Kidney capillary endothelial cell (primary cell): ENCODE measurements at places on chromosomes 7 and 10.
A peak's percentile ranks its signal among the peaks of the same experiment; 100 is the strongest.

- no peak for DNase-seq
Observed at GRCh38 chr10:133401500-133401899, 7.5 kb downstream of the MTG1 start.

DNA sequence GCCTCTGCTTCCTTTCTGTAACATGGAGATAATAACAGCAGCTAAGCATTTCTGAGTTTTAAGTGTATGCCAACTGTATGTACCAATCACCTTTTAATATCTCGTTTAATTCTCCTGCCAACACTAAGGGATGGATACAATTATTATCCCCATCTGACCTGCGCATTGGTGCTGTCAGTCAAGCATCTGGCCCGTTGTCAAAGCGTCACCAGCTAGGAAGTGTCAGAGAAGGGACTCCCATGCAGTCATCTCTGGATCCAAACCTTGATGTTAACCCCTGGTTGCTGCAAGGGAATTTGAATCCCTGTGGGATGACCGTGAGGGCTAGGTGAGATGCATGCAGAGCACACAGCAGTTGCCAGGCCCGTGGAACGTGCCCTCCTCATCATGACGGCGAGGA is 506.8 kb downstream of the SDK1 start:
- no peak for DNase-seq

GRCh38 chr10:79148452-79149344 is 79.9 kb downstream of the ZMIZ1 start:
- DNase-seq, result no peak

DNA sequence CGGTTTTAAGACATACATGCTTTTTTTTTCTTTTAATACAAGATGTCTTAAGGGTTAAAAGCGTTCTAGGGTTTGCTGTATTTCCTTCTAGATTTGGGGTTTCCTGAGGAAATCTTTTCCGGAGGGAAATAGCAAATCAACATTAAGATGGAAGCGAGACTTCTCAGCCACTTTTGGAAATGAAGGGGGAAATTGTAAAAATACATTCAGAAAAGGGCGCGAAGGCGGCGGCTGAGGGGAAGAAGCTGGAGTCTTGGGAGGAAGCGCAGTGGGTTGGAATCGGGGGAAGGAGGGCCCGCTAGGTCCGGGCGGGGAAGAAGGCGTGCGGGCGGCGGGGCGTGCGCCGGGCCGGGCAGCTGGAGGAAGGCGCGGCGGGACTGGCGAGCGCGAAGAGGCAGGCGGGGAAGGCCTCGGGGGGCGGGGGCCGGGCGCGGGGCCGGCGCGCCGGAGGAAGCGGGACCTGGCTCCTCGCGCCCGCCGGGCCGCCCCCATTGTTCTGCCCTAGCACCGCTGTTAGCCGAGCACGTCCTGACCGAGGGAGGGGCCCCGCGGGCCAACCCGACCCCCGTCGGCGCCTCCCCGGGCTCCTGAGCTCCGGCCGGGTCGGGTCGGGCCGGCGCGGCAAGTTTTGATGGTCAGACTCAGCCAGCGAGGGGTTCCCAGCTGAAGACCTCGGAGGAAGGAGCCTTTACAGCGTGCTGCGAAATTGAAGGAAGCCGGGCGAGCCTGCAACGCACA is 1.5 kb upstream of the SKIDA1 start:
- DNase-seq, result peak; percentile 67

DNA sequence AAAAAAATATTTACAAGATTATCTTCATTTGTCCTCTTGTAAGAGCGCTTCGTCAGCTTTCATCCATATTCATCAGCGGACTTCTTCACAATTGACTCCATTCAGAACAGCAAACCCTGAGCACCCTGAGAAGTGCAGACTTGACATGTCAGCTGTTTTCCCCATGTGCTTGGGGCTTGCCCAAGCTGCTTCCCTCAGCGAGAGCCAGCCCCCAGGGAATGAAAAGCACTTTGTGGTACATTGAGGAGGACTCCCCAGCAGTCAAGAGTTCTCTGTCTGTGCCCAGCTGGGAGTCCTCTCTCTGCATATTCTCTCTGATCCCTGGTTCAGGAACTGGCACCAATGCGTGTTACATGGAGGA is 22.7 kb downstream of the HKDC1 start:
- DNase-seq, result no peak

DNA sequence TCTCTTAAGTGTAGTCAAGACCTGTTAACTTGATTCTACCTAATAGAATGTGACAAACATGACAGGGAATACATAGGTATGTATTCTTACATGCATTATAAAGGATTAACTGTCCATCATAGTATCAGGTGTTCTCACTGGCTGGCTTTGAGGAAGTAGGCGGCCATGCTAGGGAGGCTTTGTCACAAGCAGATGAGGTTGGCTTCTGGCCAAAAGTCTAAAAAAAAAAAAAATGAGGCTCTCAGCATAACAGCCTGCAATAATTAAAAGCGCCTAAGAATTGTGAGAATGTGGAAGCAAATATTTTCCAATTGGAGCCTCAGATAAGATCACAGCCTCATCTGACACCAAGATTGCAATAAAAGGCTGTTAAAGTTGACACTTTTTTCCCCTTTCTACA is 1256.8 kb upstream of the SORCS1 start:
- no peak for DNase-seq

GRCh38 chr10:131814567-131815265 is 86.1 kb upstream of the PPP2R2D start:
- DNase-seq, result no peak

DNA sequence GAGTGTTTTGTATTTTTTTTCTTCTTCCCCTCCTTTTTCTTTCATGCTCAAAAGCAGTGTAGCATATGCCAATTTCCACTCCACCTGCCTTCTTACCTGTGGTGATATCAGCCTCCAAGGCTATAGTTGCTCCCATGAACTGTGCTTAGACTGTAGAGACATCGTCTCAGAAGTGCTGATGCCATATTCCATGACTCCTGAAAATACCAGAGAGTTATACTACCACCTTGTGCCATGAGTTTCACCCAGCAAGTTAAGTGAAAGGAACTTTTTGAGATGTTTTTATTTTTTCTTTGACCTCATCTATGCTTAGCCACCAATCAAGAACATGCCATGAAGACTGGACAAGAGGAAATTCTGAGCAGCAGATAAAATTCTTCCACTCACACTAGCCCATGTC is 142.8 kb upstream of the SEMA3E start:
- DNase-seq, result no peak
